Naive B cell (primary cell): ENCODE measurements at places on chromosomes 13 and 19. TPM values are rescaled to one million over a fixed set of nuclear protein-coding genes. Genes with fewer than 3 reads are reported as not detected.

SMIM44 gene
- polyA plus RNA-seq, result not detected

PCDH9 gene
- 68.7 TPM for polyA plus RNA-seq

KLK15 gene
- polyA plus RNA-seq, result not detected

ATXN8OS gene
- polyA plus RNA-seq, result not detected

LILRB3 gene
- 0.33 TPM for polyA plus RNA-seq

CYP4F3 gene
- not detected for polyA plus RNA-seq

ZNF649 gene
- polyA plus RNA-seq, result 13.6 TPM

LYPD5 gene
- polyA plus RNA-seq, result 0.65 TPM

PGLYRP2 gene
- polyA plus RNA-seq, result not detected

IZUMO1 gene
- polyA plus RNA-seq, result not detected

C5AR1 gene
- polyA plus RNA-seq, result 0.16 TPM

ARRDC5 gene
- polyA plus RNA-seq, result 3.7 TPM

FREM2 gene
- not detected for polyA plus RNA-seq

MAP3K10 gene
- polyA plus RNA-seq, result 1.3 TPM

FBXO46 gene
- 14.3 TPM for polyA plus RNA-seq

OR1M1 gene
- not detected for polyA plus RNA-seq

ALDH16A1 gene
- polyA plus RNA-seq, result 103 TPM

LRRC4B gene
- not detected for polyA plus RNA-seq

ENOX1 gene
- not detected for polyA plus RNA-seq

ACER1 gene
- not detected for polyA plus RNA-seq

GIPC3 gene
- 0.21 TPM for polyA plus RNA-seq

EHD2 gene
- polyA plus RNA-seq, result not detected

PRR19 gene
- polyA plus RNA-seq, result 0.51 TPM

DNAAF3 gene
- polyA plus RNA-seq, result not detected

PLEKHJ1 gene
- polyA plus RNA-seq, result 148 TPM

MUC16 gene
- polyA plus RNA-seq, result not detected

PEG3 gene
- not detected for polyA plus RNA-seq

ZNF382 gene
- polyA plus RNA-seq, result 0.28 TPM

COX7A1 gene
- not detected for polyA plus RNA-seq

NLRP5 gene
- polyA plus RNA-seq, result not detected

ZNF579 gene
- 0.85 TPM for polyA plus RNA-seq

HTR2A gene
- not detected for polyA plus RNA-seq

ZIK1 gene
- polyA plus RNA-seq, result 19.8 TPM

OSCAR gene
- polyA plus RNA-seq, result not detected

MEIOSIN gene
- not detected for polyA plus RNA-seq
